Neuronal stem cell (in vitro differentiated cells): ENCODE measurements at places on chromosomes 6 and 20.

DNA sequence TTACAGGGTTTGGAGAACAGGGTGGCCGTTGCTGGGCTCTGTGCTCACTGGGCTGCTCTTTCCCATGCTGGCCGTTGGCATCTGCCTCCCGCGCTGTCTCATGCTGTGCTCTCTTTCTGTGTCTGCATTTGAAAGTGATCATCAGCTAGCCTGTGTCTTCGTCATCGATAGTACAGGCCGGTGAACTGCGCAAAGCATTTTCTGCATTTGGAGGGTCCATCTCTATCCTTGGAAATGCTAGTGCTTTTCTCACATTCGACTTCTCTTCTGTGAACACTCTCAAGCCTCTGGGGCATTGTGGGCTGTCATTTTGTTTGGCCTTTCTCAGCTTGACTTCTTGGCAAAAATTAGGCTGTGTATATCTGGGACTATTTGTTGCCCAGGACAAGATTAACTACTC, 6.8 kb upstream of the SNHG17 start:
- no peak for DNase-seq
- peaks cover 4% of the 10 kb centered on the region for H3K4me1 ChIP-seq
- H3K36me3 ChIP-seq = no peaks in the 10 kb centered on the region
- H3K27me3 ChIP-seq = no peaks in the 10 kb centered on the region

- no peak overlapping the region for H3K27ac ChIP-seq
- no peak for DNase-seq
- H3K36me3 ChIP-seq = peaks cover 34% of the 10 kb centered on the region
These were observed 17.9 kb upstream of the SNHG17 start for GRCh38 chr20:38452880-38453624.

GRCh38 chr6:15456422-15456821, 206.4 kb downstream of the DTNBP1 start:
- DNase-seq = no peak
- H3K4me3 ChIP-seq = no peak overlapping the region
- H3K27ac ChIP-seq = no peak overlapping the region
- no peaks in the 10 kb centered on the region for H3K4me1 ChIP-seq
- no peaks in the 10 kb centered on the region for H3K27me3 ChIP-seq
- no peaks in the 10 kb centered on the region for H3K36me3 ChIP-seq

GRCh38 chr6:55833284-55833683, 42.1 kb downstream of the BMP5 start:
- H3K36me3 ChIP-seq = no peaks in the 10 kb centered on the region
- no peak overlapping the region for H3K27ac ChIP-seq
- peaks cover 7% of the 10 kb centered on the region for H3K4me1 ChIP-seq
- DNase-seq = no peak
- no peaks in the 10 kb centered on the region for H3K27me3 ChIP-seq

DNA sequence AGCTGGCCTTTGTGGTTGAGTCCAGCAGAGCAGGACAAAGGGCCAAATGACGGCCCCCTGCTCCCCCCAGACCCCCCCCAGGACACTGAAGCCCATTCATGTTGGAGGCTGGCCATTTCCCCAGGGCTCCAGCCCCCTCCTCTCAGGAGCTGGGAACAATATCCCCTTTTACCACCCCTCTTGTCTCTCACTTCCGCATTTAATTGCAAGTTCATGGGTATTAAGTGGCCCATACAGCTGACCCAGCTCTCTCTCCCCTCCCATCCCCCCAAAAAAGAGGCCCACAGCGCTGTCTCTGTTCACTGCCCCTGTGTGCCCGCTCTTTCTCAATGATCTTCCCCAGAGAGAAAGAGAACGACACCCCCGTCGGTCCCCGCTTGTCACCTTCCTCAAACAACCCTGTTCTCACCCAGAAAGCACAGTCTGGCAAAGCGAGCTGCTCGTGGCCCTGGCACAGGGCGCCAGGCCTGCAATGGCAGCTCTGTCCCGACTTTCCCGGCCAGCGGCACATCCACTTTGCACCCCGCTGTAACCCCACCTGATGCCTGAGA, 30.4 kb downstream of the PREX1 start:
- H3K27me3 ChIP-seq = no peaks in the 10 kb centered on the region
- peaks cover 8% of the 10 kb centered on the region for H3K36me3 ChIP-seq
- H3K4me1 ChIP-seq = peaks cover 61% of the 10 kb centered on the region
- H3K4me3 ChIP-seq = no peak overlapping the region
- peak overlapping the region; percentile 17 for H3K27ac ChIP-seq

DNA sequence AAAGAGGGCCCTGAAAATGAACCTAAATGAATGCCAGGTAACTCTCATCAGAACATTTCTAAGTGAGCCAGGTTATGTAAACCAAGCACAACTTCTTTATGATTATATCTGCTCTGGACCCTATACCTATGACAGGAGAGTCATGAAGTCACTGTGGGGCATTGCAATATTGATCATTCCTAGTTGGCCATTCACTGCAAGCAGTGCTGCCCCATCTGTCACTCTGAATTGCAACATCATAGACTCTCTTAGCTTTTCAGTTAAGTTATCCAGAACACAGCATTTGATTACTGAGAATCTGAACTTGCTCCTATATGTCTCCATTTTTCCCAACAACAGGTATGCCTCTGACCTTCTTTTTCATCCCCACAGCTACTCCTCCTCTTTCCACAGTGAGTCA, 3.3 kb downstream of the COL21A1 start:
- no peak overlapping the region for H3K4me3 ChIP-seq
- H3K27me3 ChIP-seq = peaks cover 37% of the 10 kb centered on the region
- no peak for DNase-seq

DNA sequence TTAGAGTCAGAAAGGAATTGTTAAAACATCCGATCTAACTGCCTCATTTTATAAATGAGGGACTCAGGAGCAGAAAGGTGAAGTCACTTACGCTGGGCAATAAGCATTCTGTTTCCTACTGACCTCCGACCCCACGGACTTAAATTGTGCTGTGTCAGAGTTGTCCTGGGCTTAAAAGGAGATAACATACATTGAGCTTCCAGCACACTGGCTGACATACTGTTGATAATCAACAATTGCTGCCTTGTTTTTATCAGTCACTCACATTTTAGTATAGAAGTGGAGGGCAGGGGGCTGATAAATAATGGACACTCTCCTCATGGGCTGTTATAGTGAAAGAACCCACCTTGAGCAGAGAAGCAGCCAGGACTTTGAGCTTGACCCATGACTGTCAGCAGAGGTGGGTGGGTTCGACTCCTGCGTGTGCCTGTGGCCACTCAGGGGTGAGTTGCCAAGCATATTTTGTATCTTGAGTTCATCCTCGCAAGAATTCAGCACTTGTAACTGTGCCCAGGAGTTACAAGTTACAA, 166.5 kb upstream of the JARID2 start:
- H3K4me1 ChIP-seq = peaks cover 8% of the 10 kb centered on the region
- H3K36me3 ChIP-seq = no peaks in the 10 kb centered on the region
- no peak for DNase-seq
- no peak overlapping the region for H3K27ac ChIP-seq

- H3K27ac ChIP-seq = no peak overlapping the region
- DNase-seq = no peak
- H3K27me3 ChIP-seq = no peaks in the 10 kb centered on the region
- H3K4me3 ChIP-seq = no peak overlapping the region
These were observed 71.9 kb downstream of the TBC1D7 start for GRCh38 chr6:13256266-13257001.

- H3K36me3 ChIP-seq = no peaks in the 10 kb centered on the region
- no peaks in the 10 kb centered on the region for H3K4me1 ChIP-seq
- DNase-seq = no peak
- no peak overlapping the region for H3K4me3 ChIP-seq
These were observed 328.6 kb downstream of the NKAIN2 start for GRCh38 chr6:124132256-124132655.

- no peaks in the 10 kb centered on the region for H3K36me3 ChIP-seq
- H3K4me1 ChIP-seq = no peaks in the 10 kb centered on the region
- H3K27me3 ChIP-seq = peaks cover 5% of the 10 kb centered on the region
- no peak overlapping the region for H3K4me3 ChIP-seq
These were observed 31.0 kb downstream of the POM121L2 start for GRCh38 chr6:27281105-27281539.

DNA sequence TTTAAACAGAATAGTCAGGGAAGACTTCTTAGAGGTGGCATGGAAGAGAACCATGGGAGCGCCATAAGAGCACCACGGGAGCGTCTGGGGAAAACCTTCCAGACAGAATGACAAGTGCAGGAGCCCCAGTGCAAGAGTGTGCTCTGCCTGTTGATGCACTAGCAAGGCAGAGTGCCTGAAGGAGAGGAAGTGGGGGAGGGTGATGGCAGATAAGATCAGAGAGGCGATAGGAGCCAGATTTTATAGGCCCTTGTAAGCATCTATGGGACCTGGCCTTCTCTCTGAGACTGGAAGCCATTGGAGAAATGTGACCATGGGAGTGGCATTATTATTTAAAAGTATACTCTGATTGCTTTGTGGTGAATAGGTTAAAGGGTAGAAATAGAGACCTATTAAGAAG, 13.1 kb downstream of the FUCA2 start:
- no peaks in the 10 kb centered on the region for H3K27me3 ChIP-seq
- DNase-seq = no peak
- no peak overlapping the region for H3K4me3 ChIP-seq
- H3K36me3 ChIP-seq = peaks cover 98% of the 10 kb centered on the region
- H3K4me1 ChIP-seq = no peaks in the 10 kb centered on the region

- H3K4me1 ChIP-seq = peaks cover 18% of the 10 kb centered on the region
- no peak for DNase-seq
- no peak overlapping the region for H3K27ac ChIP-seq
- H3K4me3 ChIP-seq = no peak overlapping the region
These were observed 58.1 kb downstream of the NOL4L start for GRCh38 chr20:32527052-32527446.

GRCh38 chr6:26296857-26297648, 67.9 kb upstream of the BTN3A2 start:
- peaks cover 3% of the 10 kb centered on the region for H3K4me1 ChIP-seq
- no peaks in the 10 kb centered on the region for H3K27me3 ChIP-seq
- no peaks in the 10 kb centered on the region for H3K36me3 ChIP-seq

- H3K4me1 ChIP-seq = peaks cover 2% of the 10 kb centered on the region
- no peaks in the 10 kb centered on the region for H3K36me3 ChIP-seq
- DNase-seq = no peak
- H3K4me3 ChIP-seq = no peak overlapping the region
These were observed 94.7 kb downstream of the CLIC5 start for GRCh38 chr6:45920819-45921511.

DNA sequence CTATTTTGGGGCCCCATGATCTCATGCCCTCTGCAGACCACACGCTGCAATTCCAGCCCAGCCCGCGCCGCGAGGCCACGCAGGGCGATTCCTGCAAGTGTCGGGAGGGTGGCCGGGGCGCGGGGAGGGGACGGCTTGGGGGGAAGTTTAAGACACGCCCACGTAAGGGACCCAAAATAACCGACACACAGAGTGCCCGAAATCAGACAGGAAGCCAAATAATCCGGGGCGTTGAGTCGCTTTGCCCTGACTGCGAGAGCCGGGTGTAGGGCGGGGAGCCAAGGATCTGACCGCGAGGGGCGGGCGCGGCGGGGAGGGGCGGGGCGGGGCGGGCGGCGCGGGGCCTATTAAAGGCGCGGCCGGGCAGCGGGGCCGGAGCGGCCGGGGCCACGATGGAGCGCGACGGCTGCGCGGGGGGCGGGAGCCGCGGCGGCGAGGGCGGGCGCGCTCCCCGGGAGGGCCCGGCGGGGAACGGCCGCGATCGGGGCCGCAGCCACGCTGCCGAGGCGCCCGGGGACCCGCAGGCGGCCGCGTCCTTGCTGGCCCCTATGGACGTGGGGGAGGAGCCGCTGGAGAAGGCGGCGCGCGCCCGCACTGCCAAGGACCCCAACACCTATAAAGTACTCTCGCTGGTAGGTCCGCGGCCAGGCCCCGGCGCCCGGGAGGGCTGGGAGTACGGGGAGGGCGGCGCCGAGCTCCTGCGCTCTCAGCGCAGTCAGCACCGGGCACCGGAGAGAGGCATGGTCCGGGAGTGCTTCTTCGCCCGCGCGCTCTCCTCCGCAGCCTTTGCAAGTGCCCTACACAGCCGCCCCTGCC, at the start of gene ENPP1:
Gene ENPP1, plus strand, starts transcription at position 377 of the 816 bp plus-strand sequence. Its CDS starts 16 bp downstream, at position 393.
- peaks cover 6% of the 10 kb centered on the region for H3K4me1 ChIP-seq
- no peak within 1 kb of the TSS for H3K27ac ChIP-seq
- no peaks in the 10 kb centered on the region for H3K36me3 ChIP-seq
- H3K27me3 ChIP-seq = no peaks in the 10 kb centered on the region

DNA sequence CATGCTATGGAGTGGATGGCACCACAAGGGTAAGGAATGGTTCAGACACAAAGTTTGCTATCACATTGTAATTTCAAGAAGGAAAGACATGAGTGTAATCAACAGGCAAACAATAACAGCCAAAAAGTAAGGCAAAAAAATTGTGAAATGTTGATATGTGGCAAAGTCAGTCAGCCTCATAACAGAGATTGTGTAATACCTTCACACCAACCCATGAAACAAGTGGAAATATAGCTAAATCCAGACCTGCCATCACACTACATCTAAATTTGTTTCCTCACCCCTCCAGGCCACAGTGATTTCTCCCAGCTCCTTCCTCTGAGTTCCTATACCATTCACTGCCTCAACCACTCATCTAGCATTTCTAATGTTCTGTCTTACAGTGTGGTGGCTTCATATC, 37.3 kb downstream of the SIM1 start:
- H3K36me3 ChIP-seq = no peaks in the 10 kb centered on the region
- H3K27me3 ChIP-seq = no peaks in the 10 kb centered on the region
- H3K4me1 ChIP-seq = no peaks in the 10 kb centered on the region
- no peak overlapping the region for H3K27ac ChIP-seq

GRCh38 chr6:28695715-28696114, 170.0 kb downstream of the GPX5 start:
- H3K27me3 ChIP-seq = peaks cover 67% of the 10 kb centered on the region
- H3K27ac ChIP-seq = no peak overlapping the region
- DNase-seq = no peak
- no peak overlapping the region for H3K4me3 ChIP-seq

DNA sequence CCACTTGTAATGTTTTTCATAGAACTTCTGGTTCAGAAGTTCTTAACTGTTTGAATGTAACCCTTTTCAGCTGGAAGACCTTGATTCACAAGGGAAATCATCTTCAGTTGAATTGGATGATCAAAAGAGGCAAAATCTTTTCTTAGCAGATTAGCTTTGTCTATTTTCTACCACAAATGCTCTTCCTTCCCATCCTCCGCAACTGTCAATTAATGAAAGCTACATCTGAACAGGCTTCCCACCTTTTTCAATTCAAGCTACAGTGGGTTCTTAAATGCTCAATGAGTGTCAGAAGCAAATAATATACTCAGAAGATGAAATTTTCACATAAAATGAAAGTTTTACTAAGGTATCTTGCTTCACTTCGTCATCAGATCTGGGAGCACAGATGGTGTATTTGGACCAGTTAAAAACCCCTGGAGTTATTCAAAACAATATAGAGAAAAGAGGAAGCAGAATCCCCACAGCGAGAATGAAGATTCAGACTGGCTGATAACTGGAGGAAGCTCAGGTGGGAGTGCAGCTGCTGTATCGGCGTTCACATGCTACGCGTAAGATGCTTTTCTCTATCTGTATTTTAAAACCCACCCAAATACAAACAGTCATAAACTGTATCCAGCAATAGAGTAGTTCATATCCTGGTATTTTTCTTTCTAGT, 19.4 kb downstream of the QRSL1 start:
- H3K4me3 ChIP-seq = no peak overlapping the region
- no peaks in the 10 kb centered on the region for H3K27me3 ChIP-seq
- no peaks in the 10 kb centered on the region for H3K4me1 ChIP-seq
- no peak for DNase-seq
